ENCODE measurements at places on chromosomes 1 and 21. TPM values are rescaled to one million over a fixed set of nuclear protein-coding genes. Genes with fewer than 3 reads are reported as not detected.

DNA sequence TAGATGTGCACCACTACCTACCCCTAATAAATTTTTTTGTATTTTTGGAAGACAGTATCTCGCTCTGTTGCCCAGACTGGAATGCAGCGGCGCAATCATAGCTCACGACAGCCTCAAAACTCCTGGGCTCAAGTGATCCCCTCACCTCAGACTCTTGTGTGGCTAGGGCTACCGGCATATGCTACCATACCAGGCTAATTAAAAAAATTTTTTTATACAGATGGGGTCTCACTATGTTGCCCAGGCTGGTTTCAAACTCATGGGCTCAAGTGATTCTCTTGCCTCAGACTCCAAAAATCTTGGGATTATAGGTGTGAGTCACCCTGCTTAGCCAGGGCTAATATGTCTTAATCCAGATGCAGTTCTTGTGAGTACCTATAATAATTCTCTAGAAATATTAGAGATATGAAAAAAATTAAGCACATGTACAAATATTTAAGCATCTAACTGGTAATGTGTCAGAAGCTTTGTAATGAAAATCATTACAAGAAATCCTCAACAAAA lies 9.5 kb downstream of the SORT1 start:
- no peak for DNase-seq

AVPR1B gene
- not detected for total RNA-seq

- DNase-seq, result no peak
These were observed 48.6 kb upstream of the LMO4 start for GRCh38 chr1:87279966-87280535.

IL12RB2 gene
- total RNA-seq, result 1.0 TPM

GRCh38 chr1:52663716-52664115 lies 30.7 kb downstream of the SHISAL2A start:
- no peak for DNase-seq

CNIH3 gene
- 6.7 TPM for total RNA-seq

- DNase-seq, result no peak
These were observed 91.3 kb downstream of the ATP5PO start for GRCh38 chr21:33824156-33824941.

BSND gene
- total RNA-seq, result not detected

GRCh38 chr1:169003864-169004516 lies 102.5 kb upstream of the ATP1B1 start:
- no peak for DNase-seq

DNA sequence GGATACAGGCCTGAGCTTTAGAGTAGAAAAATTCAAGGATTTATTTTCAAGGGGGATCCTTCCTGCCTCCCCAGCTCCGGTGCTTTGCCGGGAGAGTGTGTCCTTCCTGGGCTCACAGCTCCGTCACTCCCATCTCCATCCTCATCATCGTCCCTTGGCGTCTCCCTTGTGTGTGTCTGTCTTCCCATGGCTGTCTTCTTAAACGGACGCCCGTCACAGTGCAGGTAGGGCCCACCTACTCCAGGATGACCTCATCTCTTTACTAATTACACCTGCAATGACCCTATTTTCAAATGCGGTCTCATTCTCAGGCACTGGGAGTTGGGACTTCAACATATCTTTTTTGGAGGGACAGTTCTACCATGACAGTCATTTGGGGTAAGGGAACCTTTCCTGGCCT lies 320.3 kb upstream of the C1orf174 start:
- no peak for DNase-seq

TDRD5 gene
- 0.49 TPM for total RNA-seq

DNA sequence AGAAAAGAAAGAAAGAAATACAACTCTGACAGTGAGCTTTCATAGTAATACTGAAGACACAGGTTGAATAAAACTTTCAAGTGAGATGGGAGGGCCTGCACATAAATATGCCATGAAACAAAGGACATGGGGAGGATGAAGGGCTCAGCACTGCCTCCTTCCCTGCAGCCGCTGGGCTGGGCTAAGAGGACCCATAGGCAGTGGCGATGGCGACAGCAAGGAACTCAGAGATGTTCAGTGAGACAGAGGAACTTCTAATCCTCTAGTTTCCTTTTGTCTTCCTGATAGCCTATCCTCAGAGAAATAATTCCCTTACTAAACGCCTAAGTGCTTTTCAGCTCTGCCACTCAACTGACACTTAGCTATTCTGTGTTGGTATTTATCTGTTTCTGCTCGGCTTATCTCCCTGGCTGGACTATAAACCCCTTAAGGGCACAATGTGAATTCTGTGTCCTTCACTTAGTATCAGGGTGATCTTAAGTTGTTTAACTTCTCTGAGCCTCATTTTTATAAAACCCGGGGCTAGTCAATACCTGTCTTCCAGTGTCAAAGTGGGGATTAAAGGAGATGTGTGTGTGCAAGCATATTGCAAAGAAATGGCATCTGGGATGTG lies 24.4 kb upstream of the IER5 start:
- DNase-seq, result no peak

DNA sequence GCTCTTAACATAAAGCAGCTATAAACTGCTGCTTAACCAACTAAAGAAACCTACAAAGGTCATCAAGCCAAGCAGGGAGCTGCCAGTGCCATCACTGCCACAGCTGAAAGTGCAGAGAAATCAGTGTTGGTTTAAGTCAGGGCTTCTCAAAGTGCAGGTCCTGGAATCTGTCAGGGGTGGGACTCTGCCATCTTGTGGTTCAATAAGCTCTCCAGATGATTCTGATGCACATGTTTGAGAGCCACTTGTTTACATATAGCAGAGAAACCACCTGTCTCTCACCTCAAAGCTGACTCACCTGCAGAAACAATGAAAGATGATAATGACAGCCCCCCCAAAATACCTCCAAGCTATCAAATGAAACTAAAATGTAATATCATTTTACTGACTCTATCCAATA lies 49.3 kb downstream of the SH3GLB1 start:
- no peak for DNase-seq

ELAPOR1 gene
- 27.4 TPM for total RNA-seq

FPGT gene
- 9.5 TPM for total RNA-seq

CHIA gene
- total RNA-seq, result not detected

GRCh38 chr1:44353604-44354003 lies 1.5 kb downstream of the ERI3 start:
- no peak for DNase-seq

DCDC2B gene
- not detected for total RNA-seq

MLLT11 gene
- 0.24 TPM for total RNA-seq

LIN28A gene
- not detected for total RNA-seq

GRCh38 chr21:14358775-14359174 lies 24.2 kb downstream of the HSPA13 start:
- no peak for DNase-seq

GRCh38 chr1:173596097-173596825 lies 6.6 kb downstream of the SLC9C2 start:
- no peak for DNase-seq

DNA sequence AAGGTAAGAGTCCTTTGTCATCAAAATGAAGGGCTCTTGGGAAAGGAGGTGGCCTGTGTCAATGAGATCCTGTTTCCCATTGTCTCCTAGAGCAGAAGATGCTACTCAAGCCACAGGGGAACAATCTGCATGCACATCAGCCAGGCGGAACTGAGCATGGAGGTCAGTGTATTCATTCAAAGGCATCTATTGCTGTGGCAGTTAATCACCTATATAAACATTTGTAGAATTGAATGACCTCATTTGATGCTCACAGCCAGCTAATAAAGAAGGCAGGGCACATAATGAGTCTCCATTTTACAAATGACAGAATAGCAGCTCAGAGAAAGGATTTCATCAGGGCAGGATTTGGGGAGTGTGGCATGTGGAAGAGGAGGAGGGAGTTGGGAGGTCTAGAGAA lies 5.7 kb upstream of the FYB2 start:
- DNase-seq, result no peak

CD247 gene
- 0.30 TPM for total RNA-seq

DNA sequence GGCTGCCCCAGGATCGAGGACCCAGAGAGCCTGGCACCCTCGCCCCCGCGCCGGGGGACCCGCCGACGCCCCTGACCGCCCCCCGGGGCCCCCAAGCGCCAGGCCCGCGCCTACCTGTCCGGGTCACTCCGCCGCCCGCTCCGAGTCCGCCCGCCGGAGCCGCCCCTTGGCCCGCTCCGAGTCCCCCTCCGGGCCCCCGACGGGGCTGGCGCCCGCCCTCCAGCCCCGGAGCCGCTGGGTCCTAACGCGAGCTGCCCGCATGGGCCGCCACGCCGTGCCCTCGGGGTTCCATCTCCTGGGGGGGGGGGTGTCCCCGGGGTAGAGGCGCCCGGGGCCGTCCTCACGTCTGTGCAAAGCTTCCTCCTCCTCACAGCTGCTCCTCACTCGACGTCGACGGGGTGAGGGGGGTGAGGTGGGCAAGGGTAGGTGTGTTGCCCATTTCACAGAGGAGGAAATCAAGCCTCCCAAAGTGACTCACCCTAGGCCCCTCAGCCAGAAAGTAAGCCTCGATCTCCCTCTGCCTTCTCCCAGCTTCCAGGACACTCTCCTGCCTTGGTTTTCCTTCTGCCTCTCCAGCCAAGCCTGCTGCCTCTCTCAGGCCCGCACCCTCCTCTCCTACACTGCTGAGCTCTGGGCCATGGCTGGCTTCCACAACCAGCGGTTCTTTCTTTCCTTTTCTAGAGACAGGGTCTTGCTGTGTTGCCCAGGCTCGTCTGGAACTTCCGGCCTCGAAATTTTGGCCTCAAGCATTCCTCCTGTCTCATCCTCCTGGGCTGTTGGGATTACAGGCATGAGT lies at the start of gene MFAP2:
Gene MFAP2 (minus strand): TSS at position 148 of the 796 bp plus-strand sequence. CDS start 2,347 bp downstream, outside the sequence.
- no peak for DNase-seq

ACBD6 gene
- 37.2 TPM for total RNA-seq

DNA sequence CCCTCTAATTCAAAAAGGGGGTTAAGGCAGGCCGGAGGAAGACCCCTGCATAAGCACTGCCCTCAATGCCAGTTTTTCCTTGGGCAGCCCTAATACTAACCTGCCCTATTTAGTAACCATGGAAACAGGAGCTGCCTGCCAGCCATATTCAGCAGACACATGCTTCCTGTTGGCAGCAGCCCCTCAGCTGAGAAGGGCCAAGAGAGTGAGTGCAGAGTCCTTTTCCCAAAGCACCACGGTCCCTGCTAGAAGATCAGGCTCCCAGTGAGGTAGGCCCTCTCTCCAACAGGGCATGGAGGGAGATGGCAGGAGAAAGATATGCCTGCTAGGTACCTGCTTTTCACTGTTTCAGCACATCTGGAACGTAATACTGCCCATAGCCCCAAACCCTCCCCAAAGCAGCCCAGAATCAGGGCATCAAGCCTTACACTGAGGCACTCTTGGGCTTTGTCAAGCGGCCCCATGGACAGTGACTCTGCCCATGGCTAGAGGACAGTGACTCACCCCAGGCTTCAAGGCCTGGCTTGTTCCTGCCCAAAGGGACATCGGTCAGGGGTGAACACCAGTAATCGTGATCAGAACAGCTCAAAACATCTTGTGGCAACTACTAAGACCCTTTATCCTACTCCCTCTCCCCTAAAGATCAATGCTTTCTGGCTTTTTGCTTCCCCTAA lies 64.5 kb downstream of the BCAR3 start:
- no peak for DNase-seq

DNA sequence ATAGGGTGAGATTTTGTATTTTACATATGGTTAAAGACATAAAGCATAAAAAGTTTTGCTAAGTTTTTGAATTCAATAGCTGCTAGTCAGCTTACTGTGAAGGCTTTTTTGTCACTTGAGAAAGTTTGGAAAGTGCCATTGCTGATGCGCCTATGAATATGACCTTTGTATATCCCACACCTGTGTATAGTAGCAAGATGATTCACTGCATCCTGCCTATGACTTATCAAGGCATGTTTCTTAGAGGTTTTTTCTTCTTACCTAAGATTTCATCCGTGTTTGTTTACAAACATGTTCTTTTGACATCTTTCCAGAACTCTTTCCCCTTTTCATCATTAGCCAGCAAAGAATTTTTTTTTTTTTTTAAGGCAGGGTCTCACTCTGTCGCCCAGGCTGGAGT lies 51.5 kb downstream of the PRKAA2 start:
- DNase-seq, result no peak

TMEM222 gene
- 21.8 TPM for total RNA-seq

DNA sequence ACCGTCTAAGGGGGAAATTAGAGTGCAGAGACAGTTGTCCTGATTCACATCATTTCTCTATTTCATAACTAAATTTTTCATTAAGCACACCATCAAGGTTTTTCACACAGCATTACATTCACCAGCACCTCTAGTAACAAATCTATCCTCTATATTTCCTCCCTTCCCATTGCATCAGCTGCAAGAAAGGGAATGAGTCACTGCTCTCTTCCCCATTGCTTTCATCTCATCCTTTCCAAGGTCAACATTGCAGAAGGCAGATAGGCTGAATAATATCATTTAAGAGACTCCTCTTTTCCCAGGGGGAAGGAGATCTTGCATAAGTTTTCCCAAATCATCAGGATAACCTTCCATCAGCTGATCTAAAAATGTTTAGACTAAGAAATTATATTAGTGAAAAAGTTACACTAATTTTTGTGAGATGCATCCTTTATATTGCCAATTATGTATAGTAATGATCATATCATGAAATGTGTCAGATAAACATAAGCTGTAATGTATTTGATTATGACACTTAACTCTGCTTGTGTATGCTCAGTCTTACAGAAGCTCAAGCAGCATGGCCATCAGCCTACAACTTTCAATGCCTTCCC lies 4.3 kb downstream of the INTS7 start:
- DNase-seq, result no peak

NIBAN1 gene
- total RNA-seq, result 17.5 TPM

DNA sequence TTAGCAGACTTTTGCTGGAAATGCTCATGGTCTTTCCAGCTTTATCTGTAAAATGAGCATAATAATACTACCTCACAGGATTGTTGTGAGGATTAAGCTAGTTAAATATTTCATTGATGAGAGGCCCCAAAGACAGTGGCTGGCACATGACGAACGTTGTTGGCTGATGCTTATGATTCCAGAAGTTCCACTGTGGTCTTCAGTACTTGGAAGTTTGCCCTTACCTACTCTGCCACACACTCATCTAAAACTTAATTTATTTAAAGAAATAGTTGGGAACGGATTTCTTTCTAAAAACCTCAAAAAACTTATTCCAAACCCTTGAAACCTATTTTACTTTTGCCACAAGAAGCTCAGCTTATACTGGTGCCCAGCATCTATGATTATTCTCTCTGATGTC lies 170.7 kb downstream of the DHRS3 start:
- no peak for DNase-seq

GRCh38 chr1:73801912-73802429 lies 396.0 kb downstream of the LRRIQ3 start:
- no peak for DNase-seq

TBX19 gene
- 3.5 TPM for total RNA-seq

GRCh38 chr1:206662396-206663092 lies 22.2 kb upstream of the MAPKAPK2 start:
- DNase-seq, result no peak

- no peak for DNase-seq
These were observed 238.2 kb downstream of the NRIP1 start for GRCh38 chr21:14826630-14827029.

SAMD13 gene
- total RNA-seq, result 0.89 TPM

Measured in suprapubic skin (tissue), 4 donors.